H1 (cell line): ENCODE measurements at places on chromosomes 1 and 21.

- peaks cover 15% of the 10 kb centered on the region for H3K4me1 ChIP-seq
- peak; percentile 78 for DNase-seq
- H3K4me3 ChIP-seq, result no peak overlapping the region
- peak overlapping the region; percentile 48; the same call in 1 of the 2 replicates for H3K27ac ChIP-seq
- H3K36me3 ChIP-seq, result no peaks in the 10 kb centered on the region; the same call in 1 of the 2 replicates
These were observed 228.2 kb downstream of the PBX1 start for GRCh38 chr1:164786980-164787833.

GRCh38 chr1:81920245-81920740, 119.6 kb downstream of the ADGRL2 start:
- no peak overlapping the region for H3K4me3 ChIP-seq
- no peaks in the 10 kb centered on the region for H3K36me3 ChIP-seq
- peak; percentile 59 for DNase-seq
- H3K27me3 ChIP-seq, result peaks cover 1% of the 10 kb centered on the region
- no peak overlapping the region for H3K27ac ChIP-seq
- H3K4me1 ChIP-seq, result peaks cover 2% of the 10 kb centered on the region

GRCh38 chr1:24970399-24970753, 40.3 kb upstream of the RUNX3 start:
- peaks cover 23% of the 10 kb centered on the region for H3K4me1 ChIP-seq
- no peaks in the 10 kb centered on the region for H3K36me3 ChIP-seq
- H3K4me3 ChIP-seq, result no peak overlapping the region
- DNase-seq, result no peak
- H3K27ac ChIP-seq, result no peak overlapping the region

GRCh38 chr1:7333620-7334019, 437.5 kb upstream of the VAMP3 start:
- no peak for DNase-seq
- no peak overlapping the region for H3K27ac ChIP-seq
- peaks cover 8% of the 10 kb centered on the region; the same call in 1 of the 2 replicates for H3K4me1 ChIP-seq
- no peaks in the 10 kb centered on the region for H3K36me3 ChIP-seq
- no peak overlapping the region for H3K4me3 ChIP-seq

GRCh38 chr1:43322506-43322905, 15.1 kb upstream of the MPL start:
- no peak overlapping the region for H3K27ac ChIP-seq
- H3K27me3 ChIP-seq, result no peaks in the 10 kb centered on the region
- H3K4me3 ChIP-seq, result no peak overlapping the region
- no peaks in the 10 kb centered on the region for H3K36me3 ChIP-seq
- no peak for DNase-seq
